ENCODE measurements at places on chromosomes 1 and 21. TPM values are rescaled to one million over a fixed set of nuclear protein-coding genes. Genes with fewer than 3 reads are reported as not detected.

DNA sequence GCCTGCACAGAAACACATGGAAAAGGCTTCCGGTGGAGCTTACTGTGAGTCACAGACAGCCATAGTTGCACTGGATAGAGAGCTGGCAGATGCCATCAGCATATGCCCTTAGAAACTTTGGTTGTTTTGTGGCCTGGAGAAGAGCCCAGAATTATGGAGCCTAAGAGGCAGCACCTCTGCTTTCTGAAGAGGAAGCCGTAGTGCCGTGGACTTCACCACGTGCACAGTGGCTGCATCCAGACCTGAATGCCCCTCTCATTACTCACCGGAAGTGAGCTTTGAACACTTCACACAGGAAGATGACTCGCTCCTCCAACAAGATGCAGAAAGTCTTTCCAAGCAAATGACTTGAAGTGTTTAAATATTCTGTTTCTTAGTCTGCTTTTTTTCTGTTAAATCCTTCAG lies 28.4 kb downstream of the JUN start:
- DNase-seq = no peak

GRCh38 chr1:243287652-243288051 lies 31.8 kb downstream of the SDCCAG8 start:
- DNase-seq = no peak

DNA sequence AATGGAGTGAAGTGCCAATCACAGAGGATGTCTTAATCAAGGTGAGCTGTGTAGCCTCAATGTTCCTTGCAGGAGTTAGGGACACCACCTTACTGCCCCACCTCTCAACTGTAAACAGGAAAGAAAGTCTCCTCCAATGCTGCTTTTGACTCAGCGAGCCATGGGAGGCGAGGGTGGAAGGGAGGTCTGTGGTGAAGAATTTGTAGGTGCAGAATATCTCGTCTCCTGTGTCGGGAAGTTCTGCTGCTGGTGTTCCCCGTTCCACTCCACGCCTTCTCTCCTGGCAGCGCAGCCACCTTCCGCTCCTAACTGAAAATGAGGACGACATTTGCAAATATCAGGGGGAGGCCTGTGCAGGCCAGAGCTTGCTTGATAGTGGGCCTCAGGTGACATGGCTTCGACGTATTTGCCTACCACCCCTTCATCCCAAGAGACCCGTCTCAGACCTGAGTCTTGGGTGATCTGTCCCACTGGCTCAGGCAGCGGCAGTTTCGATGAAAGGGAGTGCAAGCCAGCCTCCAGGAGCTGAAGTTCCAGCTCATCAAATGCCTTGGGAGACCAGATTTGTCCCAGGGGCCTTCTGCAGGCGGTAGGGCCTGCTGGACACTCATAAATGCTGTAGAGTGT lies 368.3 kb upstream of the C1orf174 start:
- DNase-seq = no peak

GRCh38 chr1:24540051-24540905 lies 15.6 kb upstream of the NCMAP start:
- no peak for DNase-seq

GRCh38 chr1:240217403-240217802 lies 125.7 kb downstream of the FMN2 start:
- no peak for DNase-seq

DNA sequence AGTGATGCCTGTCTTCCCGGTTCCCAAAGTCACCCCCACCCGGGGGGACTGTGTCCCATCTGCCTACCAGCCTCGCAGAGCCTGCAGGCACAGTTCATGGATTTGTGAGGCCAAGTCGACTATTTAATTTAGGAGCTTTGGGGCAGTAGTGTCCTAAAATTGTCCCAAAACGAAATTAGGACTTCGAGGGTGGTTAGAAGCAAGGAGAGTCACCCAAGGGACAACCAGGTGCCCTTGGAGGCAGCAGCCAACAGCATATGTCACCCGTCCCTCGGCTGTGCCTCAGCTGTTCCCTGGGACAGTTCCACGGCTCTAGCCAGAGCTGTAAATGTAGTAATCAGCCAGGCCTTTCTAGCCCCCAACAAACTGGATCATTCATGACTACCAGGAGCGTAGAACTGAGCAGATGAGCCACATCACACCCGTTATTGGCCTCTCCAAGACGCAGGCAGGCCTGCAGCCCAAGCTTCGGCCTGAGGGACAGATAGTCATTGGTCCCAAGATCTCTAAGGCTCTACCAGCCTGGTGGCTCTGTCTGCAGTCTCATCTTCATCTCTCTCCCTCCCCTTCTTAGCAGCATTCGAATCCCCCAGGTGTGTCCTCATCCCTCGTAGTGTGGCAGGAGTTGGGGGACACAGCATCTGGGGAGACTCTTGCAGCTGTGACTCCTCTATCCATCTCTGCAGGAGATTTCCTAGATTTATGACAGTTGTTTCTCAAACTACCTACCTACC lies 2.9 kb downstream of the PAX7 start:
- DNase-seq = peak; percentile 29

- DNase-seq = no peak
These were observed 66.2 kb upstream of the KCNK1 start for GRCh38 chr1:233547726-233548125.

DNA sequence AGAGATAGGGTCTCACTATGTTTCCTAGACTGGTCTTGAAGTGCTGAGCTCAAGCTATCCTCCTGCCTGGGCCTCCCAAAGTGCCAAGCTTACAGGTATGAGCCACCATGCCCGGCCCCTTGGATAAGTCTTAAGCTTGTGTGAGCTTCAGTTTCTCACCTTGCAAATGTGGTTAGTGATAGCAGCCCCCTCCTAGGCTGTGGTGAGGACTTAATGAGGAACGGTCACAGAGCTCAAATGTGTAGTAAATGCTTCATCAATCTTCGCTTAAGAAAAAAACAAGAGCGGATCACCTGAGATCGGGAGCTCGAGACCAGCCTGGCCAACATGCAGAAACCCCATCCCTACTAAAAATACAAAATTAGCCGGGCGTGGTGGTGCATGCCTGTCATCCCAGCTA lies 3.0 kb downstream of the CNR2 start:
- DNase-seq = no peak

DNA sequence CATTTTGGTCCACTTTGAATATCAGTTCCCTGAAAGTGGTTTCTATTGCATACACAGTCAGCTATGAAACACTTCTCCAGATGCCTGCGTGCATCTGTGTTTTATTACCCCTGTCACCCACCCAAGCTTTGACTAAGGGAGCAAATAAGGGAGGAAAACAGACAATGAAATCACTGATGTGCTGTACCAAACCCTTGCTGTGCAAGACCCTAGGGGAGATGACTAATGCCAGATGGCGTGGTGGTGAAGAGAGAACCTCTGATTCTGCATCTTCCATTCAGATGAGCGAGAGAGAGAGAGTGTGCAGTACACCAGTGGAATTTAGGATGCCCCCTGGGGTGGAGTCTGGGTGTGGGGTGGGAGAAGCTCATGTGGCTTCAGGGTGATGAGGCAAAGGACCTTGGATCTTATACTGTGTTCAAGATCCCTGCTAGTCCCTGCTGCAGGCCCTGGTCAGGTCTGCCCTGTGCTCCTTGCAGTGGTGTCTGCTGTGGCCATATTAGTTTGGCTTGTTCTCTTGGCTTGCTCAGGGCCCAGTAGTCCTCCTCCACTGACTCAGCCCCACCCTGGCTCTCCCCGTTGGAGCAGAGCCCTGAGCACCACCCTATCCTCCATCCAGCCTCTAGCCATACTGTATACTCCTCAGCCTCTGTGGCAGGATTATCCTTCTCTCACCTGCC lies 18.5 kb downstream of the CLCA1 start:
- DNase-seq = no peak

- no peak for DNase-seq
These were observed 63.2 kb downstream of the ST6GALNAC3 start for GRCh38 chr1:76137746-76138145.

Gene TFF2
- polyA plus RNA-seq = not detected

Gene PTPN22
- 14.3 TPM for polyA plus RNA-seq

Gene RLF
- polyA plus RNA-seq = 4.6 TPM

Gene DHX9
- polyA plus RNA-seq = 73.0 TPM

Gene SIM2
- polyA plus RNA-seq = not detected

Gene ATP6V1G3
- polyA plus RNA-seq = not detected

Gene AKR7A3
- 1.0 TPM for polyA plus RNA-seq
